ENCODE measurements at places on chromosomes 2 and 18. TPM values are rescaled to one million over a fixed set of nuclear protein-coding genes. Genes with fewer than 3 reads are reported as not detected.
A peak's percentile ranks its signal among the peaks of the same experiment; 100 is the strongest.

GRCh38 chr2:10987861-10988260, 76.1 kb downstream of the KCNF1 start:
- no peak for DNase-seq

DNA sequence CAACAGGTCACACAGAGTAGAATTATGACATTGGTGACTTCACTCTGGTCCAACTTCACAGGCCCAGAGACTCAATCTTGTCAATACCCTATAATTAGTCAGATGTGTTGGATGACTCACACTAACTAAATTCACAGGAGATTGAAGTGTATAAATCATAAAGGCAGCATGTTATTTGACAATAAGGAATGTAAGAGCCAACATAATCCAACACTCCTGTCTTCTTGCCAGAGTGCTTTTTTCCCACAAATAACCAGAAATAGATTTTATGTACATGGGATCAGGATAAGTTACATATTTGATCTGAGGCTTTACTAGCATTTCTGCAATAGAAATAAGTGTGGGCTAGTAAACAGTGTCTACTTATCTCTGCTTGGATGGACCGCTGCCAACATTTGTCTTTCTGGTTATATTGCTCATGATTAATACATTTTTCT, 42.2 kb upstream of the ZSWIM2 start:
- DNase-seq, result no peak

DNA sequence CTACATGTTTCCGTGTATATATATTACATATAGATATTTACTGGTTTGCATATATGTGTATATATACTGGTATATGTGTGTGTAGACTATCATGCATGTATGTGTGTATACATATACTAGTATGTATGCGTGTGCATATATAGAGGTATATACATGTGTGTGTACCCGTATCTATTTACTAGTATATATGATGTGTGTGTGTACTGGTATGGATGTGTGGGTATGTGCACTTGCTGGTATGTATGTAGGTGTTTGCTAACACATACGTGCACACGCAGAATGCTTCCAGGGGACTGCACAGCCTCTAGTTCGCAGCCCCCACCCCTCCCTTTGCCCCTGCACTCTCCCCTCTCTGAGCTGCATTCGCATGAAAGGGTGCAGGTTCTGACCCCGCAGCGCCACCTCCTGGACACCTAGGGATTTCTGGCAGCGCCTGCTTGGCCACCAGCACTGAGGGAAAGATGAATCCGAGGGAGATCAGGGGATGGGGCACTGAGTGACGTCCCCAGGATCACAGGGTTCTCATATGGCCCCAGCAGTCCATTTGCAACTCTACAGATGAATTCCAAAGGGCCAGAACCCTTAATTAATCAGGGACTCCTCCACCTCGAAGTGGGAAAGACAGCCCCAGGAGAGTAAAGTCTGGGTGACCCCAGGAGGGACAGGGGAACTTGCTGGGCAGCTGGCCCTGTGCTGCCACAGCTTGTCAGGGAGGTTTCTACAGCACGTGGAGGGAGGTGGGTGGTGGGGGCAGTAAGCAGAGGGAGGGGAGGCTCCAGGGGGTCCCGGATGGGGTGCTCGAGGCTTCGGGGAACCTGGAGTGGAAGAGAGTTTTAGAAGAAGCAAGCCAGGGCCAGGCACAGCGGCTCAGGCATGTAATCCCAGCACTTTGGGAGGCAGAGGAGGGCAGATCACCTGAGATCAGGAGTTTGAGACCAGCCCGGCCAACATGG, 66.8 kb upstream of the ASAP2 start:
- peak; percentile 84 for DNase-seq

The CRYGC gene
- total RNA-seq, result not detected

The GDF7 gene
- total RNA-seq, result under 0.01 TPM

The VWC2L gene
- not detected for total RNA-seq
